Thyroid gland (tissue), 4 donors: ENCODE measurements at places on chromosomes 12 and 14. TPM values are rescaled to one million over a fixed set of nuclear protein-coding genes. Genes with fewer than 3 reads are reported as not detected.

SLCO1B1 gene
- not detected for total RNA-seq

PRB2 gene
- not detected for total RNA-seq

FOXG1 gene
- total RNA-seq: 0.13 TPM

DNA sequence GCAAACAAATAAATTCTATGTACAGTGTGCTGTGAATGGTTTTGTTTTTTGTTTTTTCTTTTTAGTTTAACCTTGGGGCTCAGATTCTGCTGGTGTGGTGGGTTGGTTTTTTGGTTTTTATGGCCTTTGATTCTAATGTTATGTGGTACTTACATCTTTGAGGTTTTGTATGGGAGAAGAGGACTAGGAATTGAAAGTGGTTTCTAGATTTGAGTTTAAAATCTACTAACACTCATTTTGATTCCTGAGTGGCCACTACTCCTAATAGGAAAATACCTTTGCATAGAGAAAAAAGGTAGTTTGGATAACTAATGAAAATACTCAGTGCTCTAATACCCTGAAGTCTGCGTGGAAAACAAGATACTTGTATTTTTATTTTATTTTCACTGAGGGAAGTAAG lies 137.7 kb downstream of the MON2 start:
- DNase-seq: no peak

- peak; percentile 76 for DNase-seq
Observed at GRCh38 chr12:130818635-130819576, 20.1 kb downstream of the STX2 start.

DNA sequence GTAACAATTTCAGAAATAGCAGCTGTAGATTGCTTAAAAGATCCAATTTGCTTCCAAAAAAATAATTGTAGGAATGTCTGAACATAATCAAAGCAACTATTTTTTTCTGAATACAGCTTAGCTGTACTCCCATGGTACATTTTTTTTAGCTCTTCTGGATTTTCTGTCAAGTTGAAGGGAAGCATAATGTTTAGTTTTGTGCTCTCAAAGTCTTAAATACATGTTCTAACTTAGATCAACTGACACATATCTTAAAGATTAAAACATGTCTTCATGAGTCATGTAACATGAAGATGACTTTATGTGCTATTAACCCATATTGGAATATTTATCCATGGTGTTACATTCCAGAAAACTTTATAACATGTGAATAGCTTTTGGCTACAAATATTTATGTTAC lies 255.7 kb downstream of the BTG1 start:
- DNase-seq: no peak

DNA sequence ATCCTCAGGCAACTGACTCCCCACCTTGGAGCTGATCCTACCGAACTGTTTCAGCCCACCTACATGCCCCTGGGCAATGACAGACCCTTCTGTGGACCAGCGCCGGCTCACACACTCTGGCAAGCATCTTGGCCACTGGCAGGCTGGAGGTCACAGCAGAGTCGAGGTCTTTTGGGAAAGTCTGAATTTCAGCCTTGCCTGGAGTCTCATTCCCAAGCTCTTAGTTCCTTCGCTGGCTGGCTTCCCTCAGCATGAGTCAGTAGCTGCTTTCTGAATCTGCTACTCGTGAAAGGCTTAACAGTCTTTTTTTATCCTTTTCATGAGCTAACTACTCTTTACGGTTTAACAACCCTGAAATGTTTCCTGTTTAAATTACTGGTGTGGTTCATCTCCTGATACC lies 44.5 kb downstream of the ASCL4 start:
- DNase-seq: no peak

- DNase-seq: no peak
Observed at GRCh38 chr12:15274561-15274967, 47.7 kb upstream of the PTPRO start.

- DNase-seq: no peak
Observed at GRCh38 chr12:30286345-30286926, 409.2 kb downstream of the IPO8 start.

- DNase-seq: no peak
Observed at GRCh38 chr12:121523741-121524140, 57.1 kb downstream of the KDM2B start.

DNA sequence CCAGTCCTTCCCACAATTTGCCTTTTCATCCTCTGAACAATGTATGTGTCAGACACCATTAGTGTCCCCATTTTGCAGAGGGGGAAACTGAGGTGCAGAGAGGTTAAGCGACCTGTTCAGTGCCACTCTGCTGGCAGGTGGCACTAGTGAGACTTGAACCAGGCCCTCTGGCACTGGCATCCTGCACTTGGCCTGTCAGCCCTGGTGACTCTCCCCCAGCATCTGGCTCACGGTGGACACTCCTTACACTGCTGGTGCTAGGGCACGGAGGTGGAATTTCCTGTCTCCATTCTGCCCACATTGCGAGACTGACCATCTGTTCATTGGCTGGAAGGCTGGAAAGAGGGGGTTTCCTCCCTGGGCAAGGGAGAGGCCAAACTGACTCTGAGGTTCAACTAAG lies 48.7 kb downstream of the CCNK start:
- no peak for DNase-seq

DNA sequence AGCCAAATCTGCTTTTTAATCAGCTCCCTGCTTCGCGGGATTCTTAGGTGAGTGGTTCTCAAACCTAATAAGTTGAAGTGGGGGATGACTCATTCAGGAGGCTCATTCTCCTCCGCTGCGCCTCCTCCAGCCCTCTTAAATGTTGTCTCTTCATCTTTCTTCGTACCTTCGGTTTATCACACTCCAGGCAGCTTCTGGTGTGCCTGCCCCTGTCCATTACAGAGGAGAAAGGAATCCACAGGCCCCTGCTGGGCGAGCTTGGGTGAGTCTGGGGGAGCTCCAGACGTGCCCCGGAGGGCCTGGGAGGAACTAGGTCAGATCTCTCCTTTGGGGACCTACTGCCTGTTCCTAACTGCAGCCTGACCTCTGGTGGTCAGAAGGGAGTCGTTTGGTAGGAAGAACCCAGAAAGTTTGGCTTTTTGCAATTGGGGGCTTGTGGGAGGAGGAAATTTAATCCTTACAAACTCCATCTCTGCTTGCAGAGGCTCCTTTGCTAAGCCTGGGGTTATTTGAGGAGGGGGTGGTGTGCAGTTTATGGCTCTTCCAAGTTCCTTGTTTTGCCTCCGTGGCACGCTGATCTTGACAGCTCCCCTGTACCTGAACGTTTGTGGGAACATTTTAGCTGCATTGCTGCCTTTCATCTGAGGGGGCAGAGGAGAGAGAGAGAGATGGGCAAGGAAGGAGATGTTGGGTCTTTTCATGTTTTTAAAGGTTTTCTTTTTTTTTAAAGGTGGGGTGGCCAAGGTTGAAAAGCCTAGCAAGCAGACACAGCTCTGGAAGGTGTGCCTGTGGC lies 84.1 kb upstream of the GNG2 start:
- DNase-seq: peak; percentile 50

DNA sequence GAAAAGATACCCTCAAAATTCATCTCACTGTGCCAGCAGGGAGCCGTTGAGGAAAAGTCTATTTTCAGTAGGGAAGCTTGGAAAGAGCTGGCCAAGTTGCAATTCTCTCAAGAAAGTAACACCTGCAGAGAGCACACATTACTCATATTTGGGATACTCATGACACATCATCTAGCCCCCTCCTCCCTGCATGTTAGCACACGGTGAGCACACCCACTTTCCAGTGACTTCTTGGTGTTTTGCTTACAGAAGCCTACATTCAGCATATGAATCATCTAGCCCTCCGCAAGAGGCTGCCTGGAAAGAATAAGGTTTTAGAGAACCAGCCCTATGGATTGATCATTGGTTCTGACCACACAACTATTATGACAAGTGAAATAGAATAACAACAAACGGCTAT lies 124.5 kb downstream of the PTPRO start:
- no peak for DNase-seq

DNA sequence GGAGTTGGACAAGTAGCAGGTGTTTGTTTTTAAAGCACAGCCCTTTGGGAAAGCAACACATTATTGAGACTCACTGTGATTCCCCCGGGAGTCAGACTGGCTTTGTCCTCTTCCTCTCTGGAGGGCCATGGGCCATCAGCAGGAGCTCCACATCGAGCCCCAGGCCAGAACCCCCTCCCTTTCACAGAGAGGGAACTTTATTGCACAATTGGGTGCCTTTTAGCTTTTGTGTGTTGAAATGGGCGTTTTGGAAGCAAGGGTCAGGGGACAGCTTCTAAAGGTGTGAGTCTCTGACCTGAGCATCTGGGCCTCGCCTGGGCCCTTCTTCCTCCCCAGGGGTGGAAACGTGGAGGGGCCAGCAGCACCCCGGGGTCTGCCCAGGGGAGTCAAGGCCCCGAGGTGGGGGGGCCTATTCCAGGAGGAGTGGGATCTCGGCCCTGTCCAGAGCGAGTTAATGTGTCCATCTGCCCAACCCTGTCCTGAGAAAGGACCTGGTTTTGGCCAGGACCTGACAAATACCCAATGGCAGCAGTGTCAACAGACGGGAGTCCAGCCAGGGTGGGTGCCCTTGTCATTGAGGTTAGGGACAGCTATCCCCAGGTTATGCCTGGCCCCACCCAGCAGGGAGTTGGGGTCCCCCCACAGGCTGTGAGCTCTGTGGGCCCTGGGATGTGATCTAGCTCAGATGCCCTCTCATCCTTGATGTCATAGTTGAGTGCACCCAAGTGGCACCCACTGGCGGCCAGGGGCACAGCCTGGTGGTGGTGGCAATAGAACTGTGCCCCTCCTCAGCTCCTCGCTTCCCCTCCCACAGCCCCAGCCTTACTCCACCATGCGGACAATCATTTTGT lies 37.1 kb downstream of the SLC8B1 start:
- DNase-seq: peak; percentile 52

GRCh38 chr12:11981121-11981733 lies 89.5 kb upstream of the BCL2L14 start:
- no peak for DNase-seq

- no peak for DNase-seq
Observed at GRCh38 chr12:80559766-80560165, 115.7 kb downstream of the PTPRQ start.

GRCh38 chr12:75135026-75135425 lies 74.6 kb downstream of the KCNC2 start:
- no peak for DNase-seq

GRCh38 chr12:125203145-125203765 lies 138.0 kb downstream of the AACS start:
- no peak for DNase-seq
